Stimulated activated CD8-positive, alpha-beta memory T cell treated with anti-CD3 and anti-CD28 coated beads, Interleukin-15, amount 100 ng/mL, for 4 hours (primary cell): ENCODE measurements at places on chromosomes 4 and X.

DNA sequence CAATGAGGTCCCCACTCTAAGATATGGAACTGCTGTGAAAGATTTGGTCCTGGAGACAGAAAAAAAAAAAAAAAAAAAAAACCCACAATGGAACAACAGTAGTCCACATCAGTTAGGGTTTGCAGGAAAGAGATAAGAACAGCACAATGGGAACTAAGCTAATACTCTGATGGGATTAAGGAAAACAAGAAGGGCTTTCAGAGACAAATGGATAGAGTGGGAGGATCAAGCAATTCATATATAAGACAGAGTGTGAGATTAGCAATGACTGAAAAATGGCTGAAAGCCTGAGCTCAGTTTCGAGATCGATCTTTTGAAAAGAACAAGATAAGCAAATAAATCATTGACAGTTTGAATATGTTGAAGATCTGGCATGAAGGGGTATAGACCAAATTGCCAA lies 188.4 kb upstream of the TRPC5 start:
- DNase-seq = no peak

DNA sequence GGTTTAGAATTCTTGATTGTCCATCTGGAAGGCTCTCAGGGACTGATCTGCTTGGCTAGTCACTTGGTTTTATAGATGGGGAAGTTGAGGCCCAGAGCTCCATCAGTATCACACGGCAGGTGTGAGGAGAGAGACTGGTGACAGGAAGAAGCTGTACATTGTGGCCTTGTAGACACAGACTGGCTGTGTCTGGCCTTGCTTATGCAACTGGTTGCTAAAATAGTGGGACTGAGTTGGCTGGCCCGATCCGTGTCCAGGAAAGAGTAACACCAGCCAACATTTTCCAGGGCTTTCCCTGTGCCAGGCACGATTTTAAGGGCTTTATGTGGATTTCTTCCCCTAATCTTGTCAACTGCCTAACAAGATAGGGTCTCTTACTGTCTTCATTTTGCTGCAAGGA lies 2.8 kb downstream of the TBC1D14 start:
- no peak for DNase-seq

DNA sequence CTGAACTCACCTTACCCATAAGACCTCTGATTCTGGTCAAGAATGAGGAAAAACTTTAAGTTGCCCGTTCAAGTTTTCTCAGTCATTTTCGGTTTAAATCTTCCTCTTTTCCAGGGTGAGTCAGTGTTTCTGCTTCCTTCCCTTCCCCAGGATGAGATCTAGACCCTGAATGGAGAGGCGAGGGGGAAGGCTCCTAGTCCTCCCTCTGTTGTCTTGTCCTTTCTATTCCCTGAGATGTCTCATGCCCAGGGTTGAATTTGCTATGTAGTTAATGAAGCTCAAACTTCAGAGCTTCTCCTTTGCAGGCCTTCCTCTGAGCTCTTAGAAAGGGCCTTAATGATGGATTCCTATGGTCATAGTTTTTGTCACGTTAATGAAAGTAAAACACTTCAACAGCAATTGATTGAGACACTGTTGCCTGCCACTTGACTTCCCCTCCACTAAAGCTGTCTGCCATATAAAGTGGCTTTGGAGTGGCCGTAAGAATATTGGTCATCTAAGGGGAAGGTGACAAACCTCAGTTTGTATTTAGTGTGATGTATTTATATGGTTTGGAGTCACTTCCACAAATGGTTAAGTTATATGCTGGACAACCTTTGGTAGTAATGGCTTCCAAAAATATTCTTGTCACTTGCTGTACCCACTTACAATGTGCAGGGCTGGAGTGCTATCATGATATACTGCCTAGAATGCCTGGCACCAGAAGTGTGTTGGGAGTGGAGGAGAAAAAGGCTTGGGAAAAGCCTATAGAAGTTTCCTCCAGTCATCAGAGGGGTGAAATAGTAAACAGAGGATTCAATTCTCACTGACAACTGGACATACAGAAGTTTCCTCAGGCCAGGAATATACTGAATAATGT lies 24.3 kb upstream of the GPRIN3 start:
- no peak for DNase-seq

DNA sequence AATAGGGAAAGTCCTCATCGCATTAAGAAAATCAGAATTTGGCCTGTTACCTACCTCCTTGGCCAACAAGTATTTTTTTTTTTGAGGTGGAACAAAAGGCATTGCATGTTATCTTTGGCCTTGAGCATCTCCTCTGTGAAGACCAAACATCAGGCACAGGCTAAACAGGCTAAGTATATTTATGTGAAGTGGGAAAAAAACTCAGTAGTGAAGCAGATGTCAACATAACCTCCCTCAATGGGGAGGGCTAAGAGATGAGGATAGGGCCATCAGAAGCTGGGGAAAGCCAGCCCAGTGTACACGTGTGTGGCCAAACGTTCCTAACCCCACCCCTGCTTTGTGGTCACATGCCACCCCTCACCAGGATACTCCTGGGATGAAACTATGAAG lies 102.5 kb downstream of the FNIP2 start:
- no peak for DNase-seq

DNA sequence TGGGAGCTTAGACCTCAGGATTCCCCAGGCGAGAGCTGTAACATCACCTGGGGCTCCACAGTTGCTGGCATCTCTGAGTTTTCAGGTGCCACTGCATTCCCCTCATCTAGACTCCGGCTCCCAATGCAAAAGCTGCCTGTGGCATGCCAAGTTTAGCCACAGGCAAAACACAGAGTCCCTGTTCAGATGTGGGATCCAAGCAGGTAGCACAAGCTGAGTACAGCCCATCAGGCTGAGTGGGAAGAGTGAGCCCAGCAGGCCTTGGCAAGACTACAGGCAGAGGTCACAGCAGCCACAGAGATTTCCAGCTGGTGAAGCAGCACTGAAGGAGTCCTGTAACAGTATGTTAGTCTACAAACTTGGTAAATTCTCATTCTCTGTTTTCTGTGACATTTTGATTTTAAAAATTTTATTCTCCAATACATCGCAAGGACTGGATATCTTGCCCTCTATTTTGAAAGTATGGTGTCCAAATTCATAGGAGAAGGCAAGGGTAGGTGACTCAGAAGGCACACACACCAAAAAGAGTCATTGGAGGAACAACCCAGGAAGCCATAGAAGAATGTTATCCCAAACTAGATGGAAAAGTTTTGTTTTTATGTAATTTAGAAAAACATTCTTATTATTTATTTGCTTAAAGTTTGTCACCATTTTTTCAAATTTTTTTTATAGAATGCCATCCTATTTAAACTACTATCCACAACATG lies 13.6 kb upstream of the CXCL2 start:
- DNase-seq = no peak

GRCh38 chrX:12984603-12985319 lies 9.9 kb downstream of the TMSB4X start:
- DNase-seq = no peak

GRCh38 chr4:121706595-121707021 lies 9.8 kb upstream of the ANXA5 start:
- DNase-seq = peak; percentile 45

DNA sequence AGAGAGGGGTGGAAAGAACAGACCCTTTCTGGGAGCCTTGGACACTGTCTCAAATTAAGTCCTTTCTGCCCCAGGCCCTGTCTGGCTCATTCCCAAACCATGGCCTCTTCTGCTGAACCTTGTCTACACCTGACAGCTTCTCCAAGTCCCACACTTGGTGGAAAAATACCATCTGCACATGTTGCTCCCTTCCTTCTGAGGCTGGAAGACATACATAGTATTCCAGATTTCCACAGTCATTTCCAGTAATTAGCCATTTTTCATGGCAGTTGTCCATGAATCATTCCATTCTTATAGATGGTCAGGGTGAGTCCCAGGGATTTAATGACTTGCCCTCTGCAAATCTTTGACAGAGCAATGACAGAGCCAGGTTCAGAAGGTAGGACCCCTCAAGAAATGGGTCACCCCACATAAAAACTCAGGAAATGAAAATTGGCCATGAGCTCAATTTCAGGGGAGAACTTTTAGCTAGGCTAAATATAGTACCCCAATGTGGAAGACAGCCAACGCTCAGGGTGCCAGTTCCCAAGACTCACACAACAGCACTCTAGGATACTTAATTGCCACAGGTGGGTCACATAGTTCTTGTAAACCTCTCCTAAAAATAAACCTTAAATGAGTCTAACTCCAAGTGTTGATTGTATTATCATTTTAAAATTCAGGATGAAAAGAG lies 16.2 kb upstream of the DAPP1 start:
- no peak for DNase-seq

GRCh38 chr4:151906438-151906837 lies 145.6 kb upstream of the GATB start:
- no peak for DNase-seq

- DNase-seq = no peak
Measured at GRCh38 chr4:140497747-140498636, at the start of gene MGAT4D. TSS of gene MGAT4D (minus strand) at chr4:140498293. CDS start at chr4:140498222, 71 bp downstream.

DNA sequence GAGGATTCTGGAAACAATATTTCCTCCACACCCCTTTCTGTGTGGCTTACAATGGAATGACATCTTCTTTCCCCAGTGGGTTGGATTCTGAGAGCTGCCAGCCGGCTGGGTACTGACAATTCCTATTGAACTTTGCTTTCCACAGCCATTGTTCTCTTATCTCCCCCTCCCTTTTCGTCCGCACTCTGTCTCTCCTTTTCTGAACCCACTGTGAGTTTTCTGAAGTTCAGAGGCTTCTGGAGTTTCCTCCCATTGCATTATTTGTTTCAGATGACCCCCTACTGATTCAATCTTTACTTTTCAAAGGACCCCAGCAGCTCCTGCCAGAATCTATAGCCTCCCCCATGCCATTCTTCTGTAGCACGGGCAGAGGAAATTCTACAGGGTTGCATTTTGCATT lies 10.4 kb downstream of the SMPX start:
- DNase-seq = no peak

DNA sequence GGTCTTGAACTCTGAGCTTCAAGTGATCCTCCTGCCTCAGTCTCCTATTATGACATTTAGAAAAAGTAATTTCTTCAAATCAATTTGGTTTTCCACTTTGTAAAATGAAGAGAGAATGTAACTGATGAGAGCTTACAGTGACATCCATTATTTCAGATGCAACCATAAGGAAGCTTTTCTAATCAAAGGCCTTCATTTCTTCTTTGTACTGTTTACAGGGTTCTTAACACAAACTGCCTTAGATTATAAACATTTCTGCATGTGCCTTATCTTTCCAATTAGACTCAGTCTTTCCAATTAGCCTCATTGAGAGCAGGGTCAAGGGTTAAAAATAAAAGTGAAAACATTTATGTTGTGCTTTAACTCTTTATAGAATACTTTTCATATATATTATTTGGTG lies 71.8 kb downstream of the WWC2 start:
- DNase-seq = no peak

- no peak for DNase-seq
Measured at GRCh38 chrX:40632199-40632598, 9.0 kb downstream of the MPC1L start.
